ENCODE measurements at places on chromosomes 7 and 10.

- no peak for DNase-seq
Observed at GRCh38 chr7:77330169-77330882, 85.8 kb downstream of the GSAP start.

DNA sequence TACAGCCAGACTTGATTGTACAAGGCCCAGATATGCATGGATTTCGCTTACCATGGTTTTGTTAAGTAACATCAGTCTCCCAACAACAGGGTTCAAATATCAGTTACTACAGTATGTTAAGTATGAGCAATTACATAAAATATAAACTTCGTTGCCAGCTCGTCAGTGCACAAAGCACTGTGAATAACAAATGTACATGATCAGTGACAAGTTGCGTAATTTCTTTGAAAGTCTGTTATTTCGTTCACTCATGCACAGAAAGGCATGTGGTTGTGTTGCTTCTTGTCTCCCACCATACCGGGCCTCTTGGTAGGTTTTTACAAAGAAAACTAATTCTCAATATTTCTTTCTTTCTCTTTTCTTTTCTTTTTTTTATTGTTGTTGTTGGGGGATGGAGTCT is 12.5 kb upstream of the ZNF487 start:
- no peak for DNase-seq

- DNase-seq = no peak
Observed at GRCh38 chr10:116076621-116077020, 196.4 kb downstream of the GFRA1 start.

- no peak for DNase-seq
Observed at GRCh38 chr10:110405380-110405779, 92.3 kb upstream of the DUSP5 start.

- no peak for DNase-seq
Observed at GRCh38 chr10:122915700-122916099, 5.3 kb downstream of the FAM24A start.

GRCh38 chr10:109159351-109159750 is 764.0 kb downstream of the XPNPEP1 start:
- no peak for DNase-seq

GRCh38 chr10:119461923-119462322 is 80.6 kb downstream of the RGS10 start:
- DNase-seq = no peak

GRCh38 chr7:131830681-131831080 is 274.3 kb upstream of the PODXL start:
- DNase-seq = no peak

DNA sequence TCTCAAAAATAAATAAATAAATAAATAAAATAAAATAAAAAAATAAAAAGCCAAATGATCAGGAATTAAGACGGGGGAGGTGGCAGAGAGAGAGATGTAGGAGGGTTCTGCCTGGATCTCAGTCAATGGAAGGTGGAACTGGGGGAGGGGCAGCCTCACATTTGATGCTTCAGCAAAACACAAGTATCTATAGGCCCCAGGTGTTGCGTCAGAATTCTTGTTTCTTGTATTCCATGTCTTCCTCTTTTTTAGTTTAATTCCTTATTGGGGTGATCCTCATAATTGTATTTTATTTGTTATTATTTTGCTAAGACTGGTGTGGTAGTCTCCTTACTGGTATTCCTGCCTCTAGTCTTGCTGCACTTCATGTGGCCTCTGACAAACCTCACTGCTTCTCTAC is 41.4 kb upstream of the SMARCD3 start:
- DNase-seq = no peak

DNA sequence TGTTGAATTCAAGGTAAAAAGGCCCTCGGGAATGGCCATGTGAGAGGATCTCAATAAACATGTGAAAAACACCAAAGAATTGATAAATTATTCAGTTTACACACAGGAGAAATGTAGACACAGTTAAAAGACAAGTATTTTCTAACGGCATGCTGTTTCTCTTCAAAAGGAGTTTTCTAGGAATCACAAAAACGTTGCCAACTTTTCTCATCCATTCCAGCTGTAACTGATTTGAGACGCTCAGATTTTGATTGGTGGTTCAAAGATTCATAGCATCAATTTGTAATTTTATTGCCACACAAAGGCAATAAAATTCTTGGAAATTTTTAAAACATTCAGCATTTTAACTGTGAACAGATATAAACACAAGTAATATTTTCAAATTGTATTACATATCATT is 384.9 kb upstream of the PFKP start:
- DNase-seq = no peak

DNA sequence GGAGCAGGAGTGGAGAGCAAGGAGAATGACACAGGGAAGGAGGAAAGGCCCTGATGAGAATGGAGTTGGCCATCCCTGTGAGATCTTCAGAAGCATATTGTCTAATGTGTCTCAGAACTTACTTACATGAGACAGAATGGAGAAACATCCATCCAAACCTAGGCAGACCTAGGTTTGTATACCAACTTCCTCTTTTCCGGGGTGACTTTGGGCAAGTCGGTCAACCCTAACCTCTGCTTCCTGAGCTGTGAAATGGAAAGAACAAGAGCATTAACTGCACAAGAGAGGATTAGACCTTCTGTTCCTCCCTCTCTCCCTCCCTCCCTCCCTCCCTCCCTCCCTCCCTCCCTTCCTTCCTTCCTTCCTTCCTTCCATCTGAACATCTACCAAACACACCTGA is 4.5 kb downstream of the GHRHR start:
- DNase-seq = no peak

GRCh38 chr7:74182453-74183090 is 8.4 kb downstream of the EIF4H start:
- DNase-seq = no peak

- no peak for DNase-seq
Observed at GRCh38 chr10:62627983-62628382, 176.5 kb upstream of the ADO start.

GRCh38 chr10:128675405-128675804 is 549.2 kb upstream of the MKI67 start:
- no peak for DNase-seq

GRCh38 chr7:115816318-115816974 is 214.1 kb downstream of the TFEC start:
- no peak for DNase-seq

DNA sequence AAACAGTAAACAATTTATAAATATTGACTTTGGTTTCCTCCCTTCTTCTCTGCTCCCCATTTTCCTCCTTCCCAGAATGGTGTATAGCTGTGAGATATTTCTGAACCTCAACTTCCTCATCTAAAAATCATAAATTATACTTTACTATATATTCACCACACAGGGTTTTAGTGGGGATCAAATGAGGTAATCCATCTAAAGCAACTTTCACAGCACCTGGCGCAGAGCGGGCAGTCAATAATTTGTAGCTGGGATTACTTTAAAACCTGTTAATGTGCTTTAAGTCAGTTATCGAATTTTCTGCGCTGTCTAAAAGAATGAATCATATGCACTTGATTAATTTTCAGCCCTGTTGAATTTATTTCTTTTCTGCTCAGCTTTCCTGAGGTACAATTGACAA is 172.7 kb downstream of the PTEN start:
- DNase-seq = no peak

DNA sequence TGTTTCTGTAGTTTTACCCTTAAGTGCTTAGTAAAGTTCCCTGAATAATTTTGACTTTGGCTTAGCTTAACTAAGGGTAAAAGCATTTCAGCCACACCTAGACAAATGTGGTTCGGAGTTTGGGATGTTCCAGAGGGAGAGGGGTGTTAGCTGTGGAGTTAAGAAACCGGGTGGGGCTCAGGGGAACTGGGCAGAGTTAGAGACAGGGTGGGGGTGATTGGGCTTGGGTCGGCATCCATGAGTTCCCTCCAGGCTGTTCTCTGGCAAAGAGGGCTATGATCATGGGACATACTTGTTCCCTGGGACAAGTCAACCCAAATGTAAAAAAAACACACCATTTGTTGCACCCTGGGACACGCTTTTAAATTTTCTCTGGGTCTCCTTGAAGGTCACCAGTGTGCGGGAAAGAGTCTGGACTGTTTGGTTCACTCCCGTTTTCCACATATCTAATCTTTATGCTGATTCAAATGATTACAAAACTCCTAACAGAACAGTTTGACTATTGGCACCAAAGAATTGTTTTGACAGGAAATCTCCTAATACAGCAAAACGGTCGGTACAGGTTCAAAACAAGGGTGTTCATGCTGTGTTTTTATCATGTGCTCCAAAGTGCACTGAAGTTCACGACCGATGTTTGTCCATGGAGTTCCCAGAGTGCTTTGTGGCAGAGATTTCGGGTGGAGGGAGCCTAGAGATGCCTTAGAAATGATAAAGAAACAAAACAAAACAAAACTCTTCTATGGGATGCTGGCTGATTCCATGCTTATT is 56.5 kb downstream of the PLXDC2 start:
- no peak for DNase-seq

DNA sequence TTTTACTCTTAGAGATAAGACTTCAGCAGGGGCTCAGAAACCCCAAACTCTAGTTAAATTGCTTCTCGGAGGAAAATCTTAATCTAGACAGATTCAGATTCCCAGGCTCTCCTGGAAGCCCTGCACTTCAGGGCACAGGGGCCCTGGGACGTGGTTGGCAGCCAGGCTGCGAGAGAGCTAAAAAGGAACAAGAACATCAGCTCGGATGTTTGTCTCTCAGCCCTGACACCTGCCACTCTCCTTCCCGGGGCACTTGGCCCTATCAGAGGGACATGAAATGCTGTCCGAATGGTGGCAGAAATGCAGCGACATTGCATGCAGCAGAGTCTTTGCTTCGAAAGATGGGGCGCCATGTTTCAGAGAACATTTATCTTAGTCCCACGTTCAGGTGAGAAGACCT is 166.8 kb downstream of the CCDC3 start:
- no peak for DNase-seq

GRCh38 chr10:1425879-1426278 is 311.4 kb downstream of the ADARB2 start:
- no peak for DNase-seq

DNA sequence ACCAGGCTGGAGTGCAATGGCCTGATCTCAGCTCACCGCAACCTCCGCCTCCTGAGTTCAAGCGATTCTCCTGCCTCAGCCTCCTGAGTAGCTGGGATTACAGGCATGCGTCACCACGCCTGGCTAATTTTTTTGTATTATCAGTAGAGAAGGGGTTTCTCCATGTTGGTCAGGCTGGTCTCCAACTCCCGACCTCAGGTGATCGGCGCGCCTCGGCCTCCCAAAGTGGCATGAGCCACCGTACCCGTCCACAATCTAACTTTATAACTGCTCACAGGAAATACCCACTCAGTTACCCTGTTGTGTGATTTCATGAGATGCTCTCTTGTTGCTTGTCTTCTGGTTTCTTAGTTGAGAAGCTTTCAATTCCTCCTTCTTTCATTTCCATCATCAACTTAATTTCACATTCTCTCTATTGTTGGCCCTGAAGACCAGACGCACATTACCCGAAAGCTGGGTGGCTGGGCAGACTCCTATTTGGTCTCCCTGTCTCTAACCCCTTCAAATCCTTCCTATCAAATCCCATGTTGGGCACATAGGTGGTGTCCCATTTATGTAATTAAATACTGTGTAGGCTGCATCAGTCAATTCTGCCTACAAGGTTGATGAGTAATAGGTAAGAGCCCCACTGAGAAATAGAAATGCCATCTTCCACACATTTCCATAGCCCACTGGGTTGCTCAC is 1.1 kb upstream of the GSTO2 start:
- DNase-seq = no peak

DNA sequence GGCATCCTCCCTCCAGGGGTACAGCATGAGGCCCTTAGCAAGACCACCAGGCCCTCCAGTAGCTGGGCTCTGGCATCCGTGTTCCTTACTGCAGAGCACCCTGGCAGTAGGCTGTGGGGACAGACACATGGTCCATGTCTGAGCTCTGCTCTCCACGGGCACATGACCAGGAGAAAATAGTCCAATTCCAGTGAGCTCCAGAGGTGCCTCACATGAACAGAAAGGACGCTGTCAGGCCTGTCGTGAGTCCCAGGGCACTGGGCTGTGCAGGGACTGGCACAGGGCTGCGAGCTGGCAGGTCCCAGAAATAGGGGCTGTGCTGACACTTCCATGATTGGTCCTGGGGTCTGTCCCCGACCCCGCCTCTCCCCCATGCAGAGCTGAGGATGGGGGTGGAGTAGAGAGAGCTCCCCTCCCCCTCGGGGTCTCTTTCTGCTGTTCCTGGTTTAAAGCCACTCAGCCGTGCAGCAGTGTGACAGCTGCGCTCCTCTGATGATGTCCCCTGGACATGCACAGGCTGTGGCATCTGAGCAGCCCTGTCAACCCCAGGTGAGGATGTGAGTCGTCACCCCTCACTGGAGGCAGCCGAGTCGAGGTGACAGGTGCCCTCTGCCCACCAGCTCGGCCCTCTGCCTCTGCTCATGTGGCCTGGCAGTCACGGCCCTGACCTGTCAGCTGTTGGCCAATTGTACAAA is 25.2 kb upstream of the ZNF488 start:
- DNase-seq = no peak

- DNase-seq = no peak
Observed at GRCh38 chr10:100829933-100830727, 82.6 kb upstream of the SLF2 start.

GRCh38 chr7:64867863-64868440 is 35.1 kb upstream of the ZNF273 start:
- DNase-seq = no peak

GRCh38 chr10:13102002-13102794 is 2.2 kb downstream of the OPTN start:
- DNase-seq = no peak

DNA sequence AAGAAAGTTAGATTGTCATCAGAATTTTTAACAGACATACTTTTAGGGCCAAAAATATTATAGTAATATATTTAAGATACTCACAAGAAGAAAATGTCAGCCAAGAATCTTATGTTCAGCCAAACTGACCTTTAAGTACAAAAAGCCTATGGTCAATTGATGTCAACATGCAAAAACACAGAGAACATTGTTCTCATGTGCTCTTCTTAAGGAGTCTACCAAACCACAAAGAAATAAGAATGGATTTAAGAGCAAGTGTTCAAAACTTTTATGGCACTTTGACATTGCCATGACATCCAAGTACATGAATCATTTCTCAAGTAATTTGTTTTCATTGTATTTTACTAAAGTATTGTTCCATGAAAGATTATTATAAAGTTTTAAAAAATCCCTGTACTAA is 180.4 kb downstream of the TMEM26 start:
- DNase-seq = no peak

DNA sequence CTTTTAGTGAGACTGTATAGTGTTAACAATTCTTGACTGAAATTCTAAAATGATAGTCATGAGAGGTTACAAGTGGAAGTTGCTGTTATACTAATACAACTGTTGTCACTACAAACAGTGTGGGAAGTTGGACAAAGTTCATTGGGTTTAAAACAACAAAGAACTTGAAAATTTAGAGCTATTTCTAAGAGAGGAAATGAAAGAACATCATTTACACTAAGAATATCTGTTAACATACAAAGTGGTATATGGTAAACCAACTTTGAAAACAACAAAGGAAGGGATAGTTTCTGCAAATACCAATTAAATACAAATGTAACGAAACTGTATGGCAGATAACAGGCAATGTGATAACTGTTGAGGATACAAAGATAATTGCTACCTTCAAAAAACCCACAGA is 11.6 kb downstream of the MTPN start:
- DNase-seq = no peak
